ENCODE measurements at places on chromosomes 4 and X. TPM values are rescaled to one million over a fixed set of nuclear protein-coding genes. Genes with fewer than 3 reads are reported as not detected.

Gene PASD1
- not detected for total RNA-seq

Gene GC
- not detected for total RNA-seq

Gene ARHGEF6
- 10.4 TPM for total RNA-seq

Gene ART3
- not detected for total RNA-seq

Gene MUC7
- total RNA-seq: not detected

Gene FREM3
- total RNA-seq: not detected

Gene CT55
- total RNA-seq: not detected

Gene TMEM47
- 14.7 TPM for total RNA-seq

Gene TMEM175
- 16.9 TPM for total RNA-seq

Gene PCDH7
- 2.7 TPM for total RNA-seq

Gene GK
- 15.4 TPM for total RNA-seq

Gene PAGE1
- total RNA-seq: not detected

Gene DMP1
- not detected for total RNA-seq

Gene CYSLTR1
- total RNA-seq: not detected

Gene PPEF2
- not detected for total RNA-seq

Gene NUP62CL
- 0.37 TPM for total RNA-seq

Gene ODAPH
- total RNA-seq: not detected

Gene TNMD
- total RNA-seq: not detected

Gene CORIN
- under 0.01 TPM for total RNA-seq

Gene CXorf65
- total RNA-seq: not detected

Gene SSX4
- not detected for total RNA-seq

Gene PRDM5
- 13.2 TPM for total RNA-seq

Gene MAGEB10
- not detected for total RNA-seq

Gene DCAF8L1
- total RNA-seq: not detected

Gene JAKMIP1
- total RNA-seq: not detected

Gene THOC2
- total RNA-seq: 64.7 TPM

Gene FAM13A
- total RNA-seq: 27.4 TPM

Gene SLITRK4
- 7.0 TPM for total RNA-seq

Gene DUSP9
- not detected for total RNA-seq

Gene CCDC120
- total RNA-seq: 0.39 TPM

Gene FTSJ1
- total RNA-seq: 89.9 TPM

Gene TMLHE
- 13.7 TPM for total RNA-seq

Gene VCX2
- not detected for total RNA-seq

Gene AMTN
- not detected for total RNA-seq

Gene LIMCH1
- total RNA-seq: 0.73 TPM

Gene ELK1
- total RNA-seq: 23.9 TPM

Gene GPRASP2
- 12.7 TPM for total RNA-seq
